IPS DF 19.7 (cell line): ENCODE measurements at places on chromosomes 16 and 17.
A peak's percentile ranks its signal among the peaks of the same experiment; 100 is the strongest.

DNA sequence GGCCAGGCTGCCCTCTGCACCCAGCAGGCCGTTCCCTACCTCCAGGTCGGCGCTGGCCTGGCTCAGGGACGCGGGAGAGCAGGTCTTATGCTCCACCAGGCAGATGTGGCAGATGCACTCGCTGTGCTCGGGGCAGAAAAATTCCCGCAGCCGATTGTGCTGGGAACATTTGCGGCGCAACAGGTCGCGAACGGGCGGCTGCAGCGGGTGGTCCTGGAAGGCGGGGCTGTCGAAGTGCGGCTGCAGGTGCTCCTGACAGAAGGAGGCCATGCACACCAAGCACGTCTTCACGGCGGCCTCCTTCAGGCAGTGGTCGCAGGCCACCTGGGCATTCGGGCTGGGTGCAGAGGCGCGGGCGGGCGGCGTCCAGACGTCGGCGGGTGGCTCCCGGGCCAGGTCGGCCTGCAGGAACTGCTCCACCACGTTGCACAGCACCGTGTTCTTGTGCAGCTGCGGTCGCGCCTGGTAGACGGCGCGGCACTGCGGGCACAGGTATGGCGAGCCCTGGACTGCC is 439 bp downstream of the TRIM25 start:
- no peak for DNase-seq

GRCh38 chr16:57873218-57873617 is 70.9 kb upstream of the KIFC3 start:
- peak; percentile 79 for DNase-seq

DNA sequence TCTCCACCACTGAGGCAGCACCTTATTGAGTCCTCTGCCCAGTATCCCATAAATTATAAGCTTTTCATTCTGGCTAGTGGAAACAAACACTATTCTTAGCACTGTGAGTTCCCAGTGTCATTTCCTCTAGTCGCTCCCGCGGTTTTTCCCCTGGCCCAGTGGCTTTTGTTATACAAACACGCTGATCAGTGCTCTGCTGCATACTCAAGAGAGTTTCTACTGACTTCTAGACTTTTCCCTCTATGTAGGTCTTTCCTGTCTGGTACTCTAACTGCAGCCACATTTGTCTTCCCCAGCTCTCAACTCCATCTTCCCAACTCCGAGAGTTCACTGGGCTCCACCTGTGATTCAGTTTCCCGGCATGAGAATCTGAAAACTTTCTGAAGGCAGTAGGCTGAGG is 556.6 kb upstream of the SALL1 start:
- DNase-seq, result peak; percentile 9

GRCh38 chr17:40431231-40431602 is 12.0 kb upstream of the IGFBP4 start:
- DNase-seq, result no peak

GRCh38 chr16:81823111-81823510 is 44.0 kb downstream of the PLCG2 start:
- DNase-seq, result no peak
